ENCODE measurements at places on chromosomes 5 and 9.

DNA sequence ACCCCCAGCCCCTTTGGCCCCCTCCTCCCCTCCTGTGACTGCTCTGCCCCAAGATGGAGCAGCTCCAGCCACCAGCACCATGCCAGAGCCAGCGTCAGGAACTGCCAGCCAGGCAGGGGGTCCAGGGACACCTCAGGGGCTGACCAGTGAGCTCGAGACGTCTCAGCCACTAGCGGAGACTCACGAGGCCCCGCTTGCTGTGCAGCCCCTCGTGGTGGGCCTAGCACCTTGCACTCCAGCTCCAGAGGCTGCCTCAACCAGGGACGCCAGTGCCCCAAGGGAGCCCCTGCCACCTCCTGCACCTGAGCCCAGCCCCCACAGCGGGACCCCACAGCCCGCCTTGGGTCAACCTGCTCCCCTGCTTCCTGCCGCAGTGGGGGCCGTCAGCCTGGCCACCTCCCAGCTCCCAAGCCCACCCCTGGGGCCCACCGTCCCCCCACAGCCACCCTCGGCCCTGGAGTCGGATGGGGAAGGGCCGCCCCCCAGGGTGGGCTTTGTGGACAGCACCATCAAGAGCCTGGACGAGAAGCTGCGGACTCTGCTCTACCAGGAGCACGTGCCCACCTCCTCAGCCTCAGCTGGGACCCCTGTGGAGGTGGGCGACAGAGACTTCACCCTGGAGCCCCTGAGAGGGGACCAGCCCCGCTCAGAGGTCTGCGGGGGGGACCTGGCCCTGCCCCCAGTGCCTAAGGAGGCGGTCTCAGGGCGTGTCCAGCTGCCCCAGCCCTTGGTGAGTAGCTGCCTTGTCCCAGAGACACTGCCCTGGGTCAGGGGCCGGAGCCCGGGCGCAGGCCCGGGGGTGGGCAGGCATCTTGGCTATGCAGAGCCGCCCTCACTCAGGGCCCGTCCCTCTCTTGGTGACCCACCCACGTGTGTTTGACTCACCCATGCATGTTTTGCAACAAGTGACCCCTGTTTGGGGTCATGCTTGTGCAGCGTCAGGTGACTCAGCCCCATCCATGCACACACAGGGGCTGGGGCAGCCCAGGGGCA lies 105.2 kb downstream of the WNK2 start:
- no peak for DNase-seq

GRCh38 chr9:6899274-6899673 lies 141.5 kb downstream of the KDM4C start:
- no peak for DNase-seq

GRCh38 chr9:16924311-16924915 lies 53.9 kb upstream of the BNC2 start:
- DNase-seq, result no peak

DNA sequence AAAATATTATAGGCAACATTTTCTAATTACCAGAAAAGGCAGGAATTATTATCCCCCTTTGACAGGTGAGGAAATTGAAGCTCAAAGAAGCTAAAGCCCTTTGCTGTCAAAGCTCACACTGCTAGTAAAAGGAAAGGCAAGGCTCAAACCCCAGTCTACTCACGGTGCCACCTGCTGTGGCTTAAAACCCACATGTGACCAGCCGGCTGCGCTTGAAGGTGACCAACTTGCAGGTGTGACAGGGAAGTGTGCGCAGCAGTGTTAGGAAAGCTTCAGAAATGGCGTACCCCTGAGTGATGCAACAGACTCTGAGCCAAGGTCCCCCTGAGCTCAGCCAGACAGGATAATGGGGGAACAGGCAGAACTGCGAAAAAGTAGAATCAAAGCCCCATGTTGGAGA lies 45.2 kb downstream of the PAX5 start:
- no peak for DNase-seq

- DNase-seq, result no peak
Measured at GRCh38 chr5:154603953-154604679, 126.1 kb upstream of the HAND1 start.

- no peak for DNase-seq
Measured at GRCh38 chr5:89372176-89372575, 489.2 kb upstream of the MEF2C start.

- DNase-seq, result peak; percentile 19
Measured at GRCh38 chr9:21434202-21435014, 5.8 kb upstream of the IFNA1 start.

DNA sequence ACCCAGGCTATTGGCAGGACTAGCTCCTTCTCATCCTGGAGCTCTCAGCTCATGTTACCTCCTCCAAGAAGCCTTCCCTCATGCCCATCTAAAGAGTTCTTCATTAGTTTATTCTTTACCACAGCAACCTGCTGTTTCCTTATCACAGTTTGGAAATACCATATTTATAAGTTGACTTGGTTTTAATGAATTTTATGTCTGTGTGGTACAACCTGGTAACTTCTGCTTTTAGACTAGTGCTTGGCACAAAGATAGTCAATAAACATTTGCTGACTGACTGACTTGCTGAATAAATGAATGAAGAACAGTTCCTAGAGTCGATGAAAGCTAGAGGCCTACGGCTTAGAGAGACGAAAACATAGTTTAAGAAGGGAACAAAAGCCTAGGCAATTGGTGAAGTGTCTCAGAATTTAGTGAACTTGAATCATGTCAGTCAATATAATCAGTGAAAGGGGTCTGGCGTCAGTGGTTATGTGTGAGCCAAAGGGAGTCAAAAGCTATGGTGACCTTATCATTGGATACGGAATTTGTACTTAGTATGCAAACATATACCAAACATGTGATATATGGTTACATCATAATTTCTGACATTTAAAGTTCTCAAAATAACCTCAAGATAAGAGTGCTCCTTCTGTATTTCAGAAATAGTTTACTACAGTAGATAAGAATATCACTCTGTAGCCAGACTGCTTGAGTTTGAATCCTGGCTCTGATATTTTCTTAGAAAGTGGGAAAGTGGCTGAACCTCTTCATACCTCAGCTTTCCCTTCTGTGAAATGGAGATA lies 239.5 kb downstream of the MCTP1 start:
- DNase-seq, result no peak

DNA sequence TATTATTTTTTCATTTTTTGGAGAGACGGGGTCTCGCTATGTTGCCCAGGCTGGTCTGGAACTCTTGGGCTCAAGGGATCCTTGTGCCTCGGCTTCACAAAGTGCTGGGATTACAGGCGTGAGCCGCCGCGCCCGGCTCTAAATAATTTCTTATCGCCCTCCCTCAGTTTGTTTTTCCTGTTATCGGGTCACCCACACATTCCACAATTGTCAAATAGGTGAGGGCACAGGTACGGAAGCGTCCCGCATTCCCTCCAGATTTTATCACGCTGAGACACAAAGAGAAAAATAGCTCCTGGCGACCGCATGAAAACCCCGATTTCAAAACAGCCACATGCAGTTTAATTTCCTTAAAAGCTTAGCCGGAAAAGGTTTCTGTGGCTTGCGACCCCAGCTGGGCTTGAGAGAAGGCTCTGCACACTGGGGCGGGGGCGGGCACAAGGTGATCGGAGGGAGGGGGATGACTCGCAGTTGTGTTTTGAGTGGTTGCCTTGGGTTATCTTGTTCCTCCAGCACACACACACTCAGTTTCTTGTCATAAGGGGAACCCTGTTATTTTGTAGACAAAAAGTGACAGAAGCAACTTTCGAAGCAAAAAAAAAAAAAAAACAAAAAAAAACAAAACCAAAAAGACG lies 717 bp upstream of the IQGAP2 start:
- DNase-seq, result peak; percentile 91

DNA sequence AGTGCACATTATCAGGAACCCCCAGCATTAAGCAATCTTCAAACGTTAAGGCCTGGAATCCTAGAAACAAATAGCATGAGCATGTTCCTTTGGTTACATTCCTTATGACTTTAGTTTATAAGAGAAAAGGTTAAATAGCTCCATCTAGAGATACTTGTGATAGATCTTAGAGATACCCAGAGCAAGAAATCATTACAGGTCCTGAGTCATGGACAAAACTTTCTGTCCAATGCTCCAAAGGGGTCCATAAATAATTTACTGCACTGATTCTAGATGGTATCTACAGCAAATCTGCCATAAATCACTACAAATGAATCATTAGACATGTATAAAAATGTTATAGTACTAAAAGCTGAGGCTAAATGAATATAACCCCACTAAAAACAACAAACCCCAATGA lies 139.6 kb downstream of the HTR1A start:
- no peak for DNase-seq

DNA sequence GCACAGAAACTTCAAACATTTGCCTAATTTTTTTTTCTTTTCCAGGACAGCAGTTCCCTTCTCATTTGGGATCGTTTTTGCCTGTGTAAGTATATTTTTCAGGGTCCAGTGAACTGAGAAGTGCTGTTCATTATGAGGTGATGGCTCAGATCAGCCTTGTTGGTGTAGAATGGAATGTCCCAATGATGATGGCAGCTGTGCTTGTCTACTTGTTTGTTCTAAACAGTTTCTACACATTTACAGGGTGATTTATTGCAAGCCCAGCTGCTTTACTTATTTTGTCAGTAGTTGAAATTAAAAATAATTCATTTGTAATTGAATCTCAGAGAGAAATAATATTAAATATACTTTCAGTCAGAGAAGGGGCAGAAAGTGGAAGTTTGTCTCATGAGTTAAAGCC lies 337.6 kb upstream of the SEMA6A start:
- no peak for DNase-seq

DNA sequence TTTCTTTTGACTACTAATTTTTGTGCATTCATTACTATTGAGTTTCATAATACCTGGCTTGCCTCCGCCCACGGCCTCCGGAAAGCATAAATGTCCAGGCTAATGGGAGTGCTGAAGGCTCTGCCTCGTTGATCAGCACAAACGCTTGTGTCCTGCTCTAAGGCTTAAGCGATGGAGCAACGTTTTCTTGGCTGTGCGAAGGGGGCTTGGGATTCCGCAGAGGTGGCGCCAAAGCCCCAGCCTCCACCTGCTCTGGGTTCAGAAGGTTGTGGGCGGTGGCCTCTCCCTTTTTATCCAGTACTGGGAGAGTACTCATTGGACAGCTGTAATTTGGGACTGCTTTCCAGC lies 19.7 kb downstream of the ANXA2R start:
- DNase-seq, result no peak

GRCh38 chr9:18061856-18062255 lies 412.1 kb upstream of the ADAMTSL1 start:
- DNase-seq, result no peak

DNA sequence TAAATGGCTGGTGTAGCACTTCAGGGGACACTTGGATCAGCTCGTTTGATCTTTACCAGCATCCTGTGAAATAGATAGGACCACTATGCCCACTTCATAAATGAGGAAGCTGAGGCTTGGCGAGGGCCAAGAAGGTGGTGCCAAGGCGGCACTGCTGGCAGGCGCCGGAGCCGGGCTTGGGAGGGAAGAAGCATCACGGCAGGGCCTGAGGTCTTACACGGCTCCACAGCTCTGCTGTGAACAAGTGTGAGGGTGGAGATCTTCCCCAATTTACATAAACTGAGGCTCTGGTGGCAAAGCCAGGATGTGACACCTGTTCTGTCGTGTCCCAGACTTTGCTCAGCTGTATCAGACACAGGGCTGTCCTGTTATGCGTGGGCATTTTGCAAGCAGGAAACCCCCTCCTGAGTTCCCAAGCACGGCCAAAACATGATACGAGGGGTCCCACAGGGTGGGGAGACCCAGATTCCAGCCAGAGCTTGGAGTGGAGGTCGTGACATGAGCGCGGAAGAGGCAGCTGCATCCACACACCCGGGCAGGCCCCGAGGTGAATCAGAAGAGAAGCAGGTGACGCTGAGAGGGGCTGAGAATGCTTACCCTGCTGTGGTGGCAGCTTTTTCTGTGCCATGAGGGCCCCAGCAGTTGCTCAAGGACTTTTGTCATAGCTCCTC lies 117.5 kb upstream of the BOD1 start:
- DNase-seq, result peak; percentile 45

DNA sequence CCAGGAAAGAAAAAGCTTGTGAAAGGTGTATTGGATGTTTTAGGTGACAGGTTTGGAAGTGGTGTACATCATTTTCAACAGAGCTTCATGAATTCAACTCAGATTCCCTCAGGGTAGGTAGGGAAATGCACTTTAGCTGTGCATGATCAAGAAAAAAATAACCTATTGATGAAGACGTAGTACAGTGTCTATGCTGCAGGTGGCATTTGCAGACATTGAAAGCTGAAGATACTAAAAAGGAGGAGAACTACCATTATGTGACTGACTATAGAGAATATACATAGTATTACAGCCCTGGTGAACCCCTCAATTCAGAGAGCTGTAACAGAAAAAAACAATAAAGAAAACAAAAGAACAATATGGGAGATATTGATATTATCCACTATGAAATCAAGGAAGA lies 2344.7 kb upstream of the ACO1 start:
- no peak for DNase-seq

DNA sequence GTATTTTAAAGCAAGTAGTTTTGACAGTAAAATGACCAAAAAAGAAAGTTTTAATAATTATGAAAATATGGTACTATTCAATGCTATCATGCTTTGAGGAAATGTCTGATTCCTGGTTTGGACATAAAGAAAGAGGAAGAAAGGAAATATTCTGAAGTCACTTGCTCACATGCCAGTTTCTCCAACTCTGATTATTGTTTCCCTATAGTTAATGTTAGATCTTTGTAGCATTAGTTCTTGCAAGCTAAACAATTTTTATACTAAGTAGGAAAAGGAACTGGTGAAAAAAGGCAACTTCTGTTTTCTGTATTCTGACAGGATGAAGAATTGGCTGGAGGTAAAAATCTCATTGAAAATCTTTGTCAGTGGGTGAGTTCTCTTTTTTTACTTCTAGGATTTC lies 119.5 kb downstream of the YTHDC2 start:
- no peak for DNase-seq

GRCh38 chr5:103108086-103108485 lies 11.9 kb downstream of the GIN1 start:
- no peak for DNase-seq

- no peak for DNase-seq
Measured at GRCh38 chr5:67111779-67112178, 84.8 kb downstream of the CD180 start.

DNA sequence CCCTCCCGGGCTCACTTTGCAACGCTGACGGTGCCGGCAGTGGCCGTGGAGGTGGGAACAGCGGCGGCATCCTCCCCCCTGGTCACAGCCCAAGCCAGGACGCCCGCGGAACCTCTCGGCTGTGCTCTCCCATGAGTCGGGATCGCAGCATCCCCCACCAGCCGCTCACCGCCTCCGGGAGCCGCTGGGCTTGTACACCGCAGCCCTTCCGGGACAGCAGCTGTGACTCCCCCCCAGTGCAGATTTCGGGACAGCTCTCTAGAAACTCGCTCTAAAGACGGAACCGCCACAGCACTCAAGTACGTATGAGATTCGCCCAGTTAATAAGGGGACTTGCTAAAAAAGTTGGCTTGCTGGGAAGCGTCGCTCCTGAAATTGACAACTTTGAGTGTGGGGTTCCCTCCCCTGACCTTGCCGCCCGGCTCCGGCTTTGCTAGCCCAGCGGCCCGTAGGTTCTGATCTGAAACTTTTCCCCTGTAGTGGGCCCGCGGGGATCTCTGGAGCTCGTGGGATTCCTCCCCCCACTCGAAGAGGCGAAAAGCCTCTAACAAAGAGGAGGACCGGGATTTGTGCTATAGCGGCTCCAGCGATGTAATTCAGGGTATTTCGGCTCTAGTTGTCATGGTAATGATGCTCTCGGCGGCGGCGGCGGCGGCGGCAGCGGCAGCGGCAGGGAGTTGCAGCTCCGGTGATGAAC lies 572 bp downstream of the NR4A3 start:
- DNase-seq, result peak; percentile 62

- DNase-seq, result no peak
Measured at GRCh38 chr5:103041071-103041676, 78.8 kb downstream of the GIN1 start.

- DNase-seq, result no peak
Measured at GRCh38 chr9:131776473-131776872, 36.6 kb upstream of the RAPGEF1 start.

GRCh38 chr5:67886761-67887160 lies 328.8 kb upstream of the PIK3R1 start:
- no peak for DNase-seq
